ENCODE measurements at places on chromosomes 13 and 19.

GRCh38 chr19:7748171-7748570 lies 837 bp upstream of the CD209 start:
- DNase-seq: no peak

DNA sequence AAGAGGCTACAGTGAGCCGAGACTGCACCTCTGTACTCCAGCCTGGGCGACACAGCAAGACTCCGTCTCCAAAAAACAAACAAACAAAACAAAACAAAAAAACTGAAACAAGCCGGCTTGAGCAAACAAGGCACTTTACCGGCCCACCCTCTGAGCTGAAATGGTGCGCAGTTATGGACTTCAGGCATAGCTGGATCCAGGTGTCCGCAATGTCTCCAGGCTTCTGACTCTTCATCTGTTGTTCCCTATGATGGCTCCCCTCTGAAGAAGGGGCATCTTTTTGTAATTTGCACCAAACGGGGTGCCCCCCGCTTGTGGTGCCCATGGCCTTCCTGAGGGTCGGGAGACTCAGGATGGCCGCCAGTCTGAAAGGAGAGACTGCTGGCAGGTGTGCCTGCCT lies 6.2 kb downstream of the C2CD4C start:
- DNase-seq: no peak

DNA sequence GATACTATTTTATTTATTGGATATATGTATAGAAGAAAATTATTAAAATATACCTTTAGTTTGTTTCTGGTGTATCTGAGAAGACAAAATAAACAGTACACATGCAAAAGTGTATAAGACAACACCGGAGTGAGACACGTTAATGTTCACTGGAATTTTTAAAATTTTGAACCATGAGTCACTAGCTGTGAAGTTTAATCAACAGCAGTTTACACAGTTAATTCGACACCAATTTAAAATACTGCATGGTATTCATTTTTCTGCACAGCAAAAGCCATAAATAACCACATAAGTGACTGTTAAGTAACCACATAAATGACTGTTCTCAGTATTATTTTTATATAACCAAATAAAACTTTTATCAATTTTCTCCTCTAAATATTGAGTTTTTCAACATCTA lies 418.7 kb upstream of the NBEA start:
- no peak for DNase-seq

DNA sequence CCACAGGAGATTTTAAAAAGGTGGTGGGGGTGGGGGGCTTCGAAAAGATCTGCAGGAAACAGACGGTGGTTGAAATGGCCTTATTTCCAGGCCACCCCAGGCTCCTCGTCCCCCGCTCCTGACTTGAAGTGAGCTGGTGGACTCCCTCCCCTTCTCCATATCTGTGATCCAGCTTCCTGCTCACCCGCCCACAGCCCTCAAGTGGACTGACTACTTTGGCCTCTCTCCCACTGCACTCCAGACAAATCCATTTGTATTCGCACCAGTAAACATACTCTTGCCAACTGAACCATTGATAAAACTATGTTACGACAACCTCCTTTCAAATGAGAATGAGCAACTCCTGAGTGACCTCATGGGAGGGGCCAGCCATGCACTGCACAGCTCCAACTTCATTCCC lies 259.5 kb downstream of the COL4A1 start:
- DNase-seq: no peak

DNA sequence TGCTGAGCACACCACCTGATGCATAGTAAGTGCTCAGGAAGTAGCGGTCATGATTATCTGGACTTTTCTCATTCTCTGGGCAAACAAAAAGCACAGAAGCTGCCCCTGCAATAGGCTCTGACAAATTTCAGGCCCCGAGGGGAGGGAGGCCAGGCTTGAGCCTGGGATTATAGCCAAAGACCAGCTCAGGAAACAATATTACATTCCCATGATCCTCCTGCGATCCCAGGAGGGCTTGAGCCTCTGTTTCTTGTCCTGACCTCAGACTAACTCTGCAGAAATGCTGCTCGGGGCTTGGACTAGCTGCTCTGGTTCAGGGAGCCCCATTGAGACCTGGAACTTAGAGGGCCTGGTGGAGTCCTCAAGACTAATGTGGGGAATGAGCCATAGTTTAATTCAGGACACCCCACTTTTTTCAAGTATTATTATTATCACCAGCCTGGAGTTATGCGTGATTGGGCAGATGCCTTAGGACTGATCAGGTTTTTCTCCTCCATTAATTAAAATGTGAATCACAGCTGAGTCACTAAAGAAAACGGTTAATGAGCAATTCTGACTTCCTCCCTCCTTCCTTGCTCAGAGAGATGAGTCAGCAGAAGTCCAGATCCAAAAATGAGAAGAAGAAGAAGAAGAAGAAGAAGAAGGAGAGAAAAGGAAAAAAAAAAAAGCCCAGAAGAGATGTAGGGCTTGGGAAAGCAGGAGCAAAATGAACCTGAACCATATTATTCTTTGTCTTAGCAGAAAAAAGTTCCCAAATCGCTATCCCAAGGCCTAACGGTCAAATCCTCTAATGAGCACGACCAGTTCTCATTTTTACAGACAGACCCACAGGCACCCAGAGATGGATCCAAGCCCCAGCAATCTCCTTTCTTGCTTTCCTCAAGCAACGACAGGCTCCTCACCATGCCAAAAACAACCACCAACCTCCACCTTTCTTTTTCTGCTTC lies 107.2 kb downstream of the CACNA1A start:
- DNase-seq: no peak

DNA sequence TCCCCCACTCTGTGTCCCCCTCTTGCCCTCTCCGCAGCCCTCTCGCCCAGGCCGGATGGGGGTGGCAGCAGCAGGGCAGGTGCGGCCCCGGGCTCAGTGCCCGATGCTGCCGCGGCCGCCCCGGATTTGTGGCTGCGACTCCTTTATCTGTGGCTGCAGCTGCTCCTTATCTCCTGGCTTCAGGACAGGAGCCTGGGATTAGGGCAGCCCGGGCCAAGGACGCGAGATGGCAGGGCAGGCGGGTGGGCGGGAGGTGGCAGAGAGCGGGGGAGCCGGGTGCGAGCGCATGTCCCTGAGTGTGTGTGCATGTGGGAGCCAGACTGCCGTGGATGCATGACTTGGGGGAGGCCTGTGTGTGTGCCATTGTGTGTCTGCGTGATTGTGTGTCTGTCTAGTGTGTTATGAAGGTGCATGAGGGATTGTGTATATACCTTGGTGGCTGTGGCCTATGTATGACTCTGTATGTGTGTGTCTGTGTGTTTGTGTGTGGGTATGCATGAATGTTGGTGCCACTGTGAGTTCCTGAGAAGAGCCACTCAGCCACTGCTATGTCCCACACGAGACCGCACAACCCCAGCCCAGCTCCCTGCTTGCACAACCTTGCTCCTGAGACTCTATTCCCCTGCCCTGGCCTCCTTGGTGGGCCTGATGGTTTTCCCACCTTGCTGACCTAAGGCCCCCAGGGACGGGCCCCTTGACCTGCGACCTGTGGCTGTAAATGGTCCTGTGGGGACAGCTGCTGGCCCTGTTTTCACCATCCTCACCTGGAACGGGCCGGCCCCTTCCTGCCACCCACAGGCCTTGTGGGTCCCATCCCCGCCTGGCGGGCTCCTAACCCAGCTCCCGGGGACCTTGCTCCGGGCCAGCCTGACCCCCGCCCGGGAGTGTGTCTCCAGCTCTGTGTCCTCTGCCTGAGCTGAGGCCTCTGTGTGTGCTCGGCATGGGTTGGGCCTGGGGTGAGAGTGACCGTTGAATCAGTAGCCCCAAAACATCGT lies 5.3 kb upstream of the NRTN start:
- no peak for DNase-seq

DNA sequence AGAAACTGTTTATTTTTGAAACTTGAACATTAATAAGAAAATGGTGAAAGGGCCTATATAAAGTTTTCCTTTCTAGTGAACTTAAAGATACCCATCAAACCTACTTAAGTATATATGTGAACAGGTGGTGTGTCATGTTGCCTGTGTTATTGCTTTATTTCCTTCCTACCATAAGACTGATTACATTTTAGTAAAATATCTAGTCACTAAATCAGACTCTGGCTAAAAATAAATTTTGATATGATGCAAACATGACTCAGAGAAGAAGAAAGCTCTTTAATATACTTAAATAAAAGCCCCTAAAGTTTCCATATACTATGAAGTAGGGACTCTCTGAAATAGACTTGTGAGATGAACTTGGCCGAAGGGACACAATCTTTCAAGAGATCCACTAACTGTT lies 35.1 kb upstream of the FBXL3 start:
- DNase-seq: no peak

GRCh38 chr19:1655131-1655981 lies 2.9 kb upstream of the TCF3 start:
- DNase-seq: no peak

GRCh38 chr19:32692727-32693061 lies 1.1 kb downstream of the NUDT19 start:
- DNase-seq: no peak

DNA sequence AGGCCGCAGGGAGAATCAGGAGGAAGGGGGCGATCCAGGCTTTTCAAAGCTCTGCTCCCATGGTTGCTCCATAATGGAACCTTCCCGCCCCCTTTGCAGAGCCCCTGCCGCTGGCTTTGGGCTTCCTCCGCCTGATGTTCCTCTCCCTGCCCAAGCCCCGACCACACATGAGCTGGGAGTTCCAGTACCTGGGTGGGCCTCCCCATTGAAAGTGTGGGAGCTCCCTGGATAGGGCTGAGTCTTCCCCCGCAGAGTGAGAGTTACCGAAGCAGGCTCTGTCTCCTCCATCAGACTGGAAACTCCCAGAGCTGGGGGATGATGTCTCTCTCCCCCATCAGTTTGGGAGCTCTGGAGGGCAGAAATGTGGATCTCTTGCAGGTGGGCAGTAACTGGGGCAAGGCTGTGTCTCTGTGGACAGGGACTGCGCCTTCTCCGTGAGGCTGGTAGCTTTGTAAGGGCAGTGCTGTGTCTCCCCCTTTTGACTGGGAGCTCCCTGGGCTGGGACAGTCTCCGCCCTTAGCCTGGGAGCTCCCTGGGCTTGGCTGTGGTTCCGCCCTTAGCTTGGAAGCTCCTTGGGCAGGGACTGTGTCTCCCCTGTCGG lies 722 bp downstream of the DCAF15 start:
- no peak for DNase-seq

GRCh38 chr13:75554981-75555380 lies 5.4 kb downstream of the UCHL3 start:
- no peak for DNase-seq

- peak; percentile 61 for DNase-seq
Measured at GRCh38 chr19:38877781-38878574, at the start of gene RINL. Gene RINL (minus strand): TSS chr19:38878275. CDS start chr19:38876742, 1,533 bp downstream.

DNA sequence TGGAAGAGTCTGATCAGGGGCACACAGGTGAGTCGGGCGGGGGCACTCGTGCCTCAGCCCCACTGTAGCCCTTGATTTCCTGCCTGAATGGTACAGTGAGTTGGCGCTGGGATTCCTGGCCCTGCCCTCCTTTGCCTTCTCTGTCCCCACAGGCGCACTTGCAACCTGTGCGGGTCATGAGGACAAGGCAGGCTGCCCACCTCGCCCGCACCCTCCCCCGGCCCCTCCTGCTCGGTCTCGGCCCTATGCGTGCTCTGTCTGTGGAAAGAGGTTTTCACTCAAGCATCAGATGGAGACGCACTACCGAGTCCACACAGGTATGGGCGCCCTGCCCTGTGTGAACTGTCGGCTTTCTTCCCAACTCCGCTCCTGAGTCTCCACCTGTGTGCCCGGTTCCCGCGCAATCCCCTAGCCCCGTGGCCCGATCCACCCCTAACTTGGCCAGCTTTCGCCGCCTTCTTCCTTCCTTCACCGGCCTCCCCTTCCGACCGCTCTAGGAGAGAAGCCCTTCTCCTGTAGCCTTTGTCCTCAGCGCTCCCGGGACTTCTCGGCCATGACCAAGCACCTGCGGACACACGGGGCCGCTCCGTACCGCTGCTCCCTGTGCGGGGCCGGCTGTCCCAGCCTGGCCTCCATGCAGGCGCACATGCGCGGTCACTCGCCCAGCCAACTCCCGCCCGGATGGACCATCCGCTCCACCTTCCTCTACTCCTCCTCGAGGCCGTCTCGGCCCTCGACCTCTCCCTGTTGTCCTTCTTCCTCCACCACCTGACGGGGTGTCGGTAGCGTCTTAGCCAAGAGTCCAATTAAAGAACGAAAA lies 1.6 kb upstream of the KMT2B start:
- no peak for DNase-seq

- no peak for DNase-seq
Measured at GRCh38 chr19:47499371-47499770, 15.4 kb upstream of the KPTN start.

- DNase-seq: peak; percentile 65
Measured at GRCh38 chr19:49335071-49335783, at the start of gene CD37. Gene CD37 (plus strand): TSS chr19:49335406. CDS start chr19:49335541, 135 bp downstream.

DNA sequence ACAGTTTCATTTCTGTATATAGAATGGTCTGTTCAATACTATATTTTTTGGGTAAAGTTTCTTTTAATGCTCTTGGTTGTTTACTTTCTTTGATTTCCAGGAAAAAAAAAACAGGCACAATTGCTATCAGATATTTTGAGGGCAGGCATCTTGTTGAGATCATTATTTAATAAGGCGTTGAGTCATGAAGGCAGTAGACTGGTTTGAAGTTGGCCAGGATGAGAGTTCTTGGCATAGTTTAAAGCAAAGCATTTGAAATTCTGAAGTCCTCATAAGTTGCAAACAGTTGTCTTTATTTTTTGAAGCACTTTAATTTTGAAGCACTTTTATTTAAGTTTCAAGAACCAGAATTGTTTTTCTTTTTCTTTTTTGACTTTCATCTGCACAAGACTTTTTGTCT lies 2.6 kb upstream of the ZNF175 start:
- DNase-seq: no peak

GRCh38 chr13:80844164-80844563 lies 503.2 kb upstream of the SPRY2 start:
- no peak for DNase-seq

DNA sequence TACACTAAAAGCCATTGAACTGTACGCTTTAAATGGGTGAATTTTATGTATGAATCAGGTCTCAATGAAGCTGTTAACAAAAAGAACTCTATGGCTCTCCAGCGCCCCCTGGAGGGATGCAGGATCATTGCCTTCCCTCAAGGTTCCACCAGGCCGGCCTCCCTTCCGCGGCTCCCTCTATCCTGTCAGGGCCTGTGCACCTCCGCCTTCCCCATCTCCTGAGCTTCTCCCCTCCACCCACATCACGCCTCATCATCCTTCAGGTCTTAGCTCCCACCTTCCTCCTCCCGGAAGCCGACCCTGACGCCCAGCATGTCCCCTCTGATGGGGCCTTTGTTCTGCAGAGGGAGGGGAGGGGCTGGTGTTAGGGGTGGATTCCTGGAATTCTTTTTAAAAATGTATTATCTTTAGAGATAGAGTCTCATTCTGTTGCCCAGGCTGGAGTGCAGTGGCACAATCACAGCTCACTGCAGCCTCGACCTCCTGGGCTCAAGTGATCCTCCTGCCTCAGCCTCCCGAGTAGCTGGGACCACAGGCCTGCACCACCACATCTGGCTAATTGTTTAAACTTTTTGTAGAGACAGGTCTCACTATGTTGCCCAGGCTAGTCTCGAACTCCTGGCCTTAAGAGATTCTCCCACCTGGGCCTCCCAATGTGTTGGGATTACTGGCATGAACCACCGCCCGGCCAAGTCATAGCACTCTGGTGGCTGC lies 27.7 kb downstream of the MEIS3 start:
- DNase-seq: peak; percentile 86

GRCh38 chr13:113794764-113795173 lies 35.7 kb downstream of the TMEM255B start:
- no peak for DNase-seq

- DNase-seq: no peak
Measured at GRCh38 chr19:8302357-8302691, 5.8 kb downstream of the CD320 start.
